ENCODE measurements at places on chromosomes 1 and 21.

DNA sequence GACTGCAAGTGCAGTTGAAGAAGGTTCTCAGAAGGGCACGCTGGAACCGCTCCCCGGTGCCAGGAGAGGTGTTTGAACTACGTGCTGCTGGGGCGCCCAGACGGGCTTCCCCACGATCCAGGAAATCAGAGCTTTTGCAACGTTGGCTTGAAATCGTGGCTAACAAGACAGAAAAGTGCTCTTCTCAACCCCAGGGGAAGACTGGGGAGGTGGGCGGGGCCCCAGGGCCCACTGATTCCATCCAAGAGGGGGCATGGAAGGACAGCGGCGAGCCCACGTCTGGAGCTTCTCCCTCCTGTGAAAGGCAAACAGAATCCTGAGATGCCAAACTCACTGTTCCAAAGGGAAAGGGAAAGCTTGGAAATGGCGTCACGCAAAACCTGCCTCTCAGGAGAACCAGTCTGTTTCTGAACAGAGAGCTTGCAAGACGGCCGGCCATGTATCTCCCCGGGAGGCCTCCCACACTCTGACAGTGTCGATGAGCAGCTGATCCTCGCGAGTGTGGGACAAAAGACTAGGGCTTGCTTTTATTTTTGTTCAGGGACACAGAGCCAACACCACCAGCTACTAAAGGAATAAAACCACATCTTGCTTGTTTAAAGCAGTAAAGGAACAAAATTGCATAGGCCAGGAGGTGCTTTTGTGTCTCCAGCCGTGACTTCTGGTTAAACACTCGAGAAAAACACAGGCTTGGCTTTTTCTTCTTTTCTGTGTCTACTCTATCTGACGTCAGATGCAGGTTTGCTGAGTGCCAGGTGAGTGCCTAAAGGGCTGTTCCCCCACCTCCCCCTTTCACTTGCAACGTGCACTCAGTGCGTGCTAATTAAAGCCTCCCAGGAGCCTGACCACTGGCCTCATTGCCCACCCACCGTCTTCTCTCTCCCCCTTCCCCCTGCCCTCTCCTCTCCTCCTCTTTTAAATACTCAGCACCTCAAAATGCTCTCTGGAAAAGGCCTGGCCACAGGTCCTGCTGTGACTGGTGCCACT lies 41.5 kb downstream of the LRRC3 start:
- no peak for DNase-seq

- no peak for DNase-seq
These were observed 18.2 kb upstream of the GJA9 start for GRCh38 chr1:38899560-38899959.

DNA sequence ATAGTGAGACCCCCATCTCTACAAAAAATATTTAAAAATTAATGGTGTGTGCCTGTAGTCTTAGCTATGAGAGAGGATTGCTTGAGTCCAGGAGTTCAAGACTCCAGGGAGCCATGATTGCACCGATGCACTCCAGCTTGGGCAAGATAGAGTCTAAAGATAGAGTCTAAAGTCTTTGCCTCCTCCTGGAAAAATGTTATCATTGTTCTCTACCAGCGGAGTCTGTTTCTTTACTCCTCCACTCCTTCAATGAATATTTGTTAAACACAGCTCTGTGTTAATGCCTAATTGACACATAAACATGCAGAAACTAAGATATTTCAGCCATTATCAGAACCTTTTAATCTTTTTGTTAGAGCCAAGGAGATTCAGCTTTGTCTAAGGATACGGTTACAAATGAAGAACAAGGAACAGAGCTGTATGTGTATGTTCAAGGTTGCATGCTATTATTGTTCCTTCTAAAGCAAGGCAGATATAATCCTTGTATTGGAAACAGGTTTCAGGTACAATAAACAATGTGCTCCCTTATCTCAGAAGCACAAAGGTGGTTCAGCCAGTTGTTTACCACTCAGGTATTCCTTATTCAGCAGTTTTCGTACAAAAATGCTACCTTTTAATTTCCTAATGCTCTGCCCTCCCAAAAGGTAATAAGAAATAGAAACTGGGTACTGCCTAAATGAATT lies 15.4 kb downstream of the OVAAL start:
- no peak for DNase-seq

DNA sequence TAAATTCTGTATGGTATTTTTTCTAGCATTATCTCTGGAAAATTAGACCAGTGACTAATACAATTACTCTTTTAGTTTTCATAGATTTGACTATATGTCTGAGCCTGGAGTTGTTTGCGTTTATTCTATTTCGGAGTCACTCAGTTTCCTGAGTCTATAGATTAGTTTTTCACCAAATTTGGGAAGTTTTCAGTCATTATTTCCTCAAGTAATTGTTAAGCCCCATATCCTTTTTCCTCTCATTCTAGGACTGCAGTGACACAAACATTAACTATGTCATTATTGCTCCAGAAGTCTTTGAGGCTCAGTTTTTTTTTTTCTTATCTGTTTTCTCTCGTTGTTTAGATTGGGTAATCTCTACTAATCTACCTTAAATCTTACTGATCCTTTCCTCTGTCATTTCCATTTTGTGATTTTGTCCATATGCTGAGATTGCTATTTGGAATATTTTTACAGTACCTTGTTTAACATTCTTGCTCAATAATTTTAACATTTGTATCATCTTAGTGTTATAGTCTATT lies 886.2 kb downstream of the LTN1 start:
- DNase-seq, result no peak

- DNase-seq, result no peak
These were observed 1011.1 kb downstream of the PLA2G4A start for GRCh38 chr1:187839873-187840272.

DNA sequence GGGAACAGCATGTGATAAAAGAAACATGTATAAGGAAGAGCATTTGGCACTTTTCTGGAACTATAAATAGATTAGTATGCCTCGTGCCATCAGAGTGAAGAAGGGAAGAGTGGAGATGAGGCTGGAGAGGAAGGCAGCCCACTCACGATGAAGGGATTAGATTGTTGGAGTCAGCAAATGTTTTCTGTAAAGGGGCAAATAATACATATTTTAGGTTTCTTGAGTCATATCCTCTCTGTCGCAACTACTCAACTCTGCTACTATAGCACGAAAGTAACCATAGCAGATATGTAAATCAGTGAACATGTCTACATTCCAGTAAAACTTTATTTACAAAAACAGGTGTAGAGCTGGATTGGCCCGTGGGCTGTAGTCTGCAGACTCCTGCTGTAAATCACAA lies 147.8 kb downstream of the TENT5C start:
- no peak for DNase-seq

- DNase-seq, result no peak
These were observed 341.8 kb upstream of the VAMP3 start for GRCh38 chr1:7429290-7429689.

All from ovary (tissue), 10 donors.